Stimulated activated CD8-positive, alpha-beta memory T cell treated with anti-CD3 and anti-CD28 coated beads, Interleukin-4, amount 100 ng/mL, for 4 hours (primary cell): ENCODE measurements at places on chromosomes 6 and 20.

- no peak for DNase-seq
Observed at GRCh38 chr6:128135325-128135724, 234.5 kb upstream of the THEMIS start.

GRCh38 chr6:126831461-126831860 lies 287.0 kb upstream of the RSPO3 start:
- DNase-seq, result no peak

- no peak for DNase-seq
Observed at GRCh38 chr6:159473475-159474263, 219.4 kb downstream of the SOD2 start.

DNA sequence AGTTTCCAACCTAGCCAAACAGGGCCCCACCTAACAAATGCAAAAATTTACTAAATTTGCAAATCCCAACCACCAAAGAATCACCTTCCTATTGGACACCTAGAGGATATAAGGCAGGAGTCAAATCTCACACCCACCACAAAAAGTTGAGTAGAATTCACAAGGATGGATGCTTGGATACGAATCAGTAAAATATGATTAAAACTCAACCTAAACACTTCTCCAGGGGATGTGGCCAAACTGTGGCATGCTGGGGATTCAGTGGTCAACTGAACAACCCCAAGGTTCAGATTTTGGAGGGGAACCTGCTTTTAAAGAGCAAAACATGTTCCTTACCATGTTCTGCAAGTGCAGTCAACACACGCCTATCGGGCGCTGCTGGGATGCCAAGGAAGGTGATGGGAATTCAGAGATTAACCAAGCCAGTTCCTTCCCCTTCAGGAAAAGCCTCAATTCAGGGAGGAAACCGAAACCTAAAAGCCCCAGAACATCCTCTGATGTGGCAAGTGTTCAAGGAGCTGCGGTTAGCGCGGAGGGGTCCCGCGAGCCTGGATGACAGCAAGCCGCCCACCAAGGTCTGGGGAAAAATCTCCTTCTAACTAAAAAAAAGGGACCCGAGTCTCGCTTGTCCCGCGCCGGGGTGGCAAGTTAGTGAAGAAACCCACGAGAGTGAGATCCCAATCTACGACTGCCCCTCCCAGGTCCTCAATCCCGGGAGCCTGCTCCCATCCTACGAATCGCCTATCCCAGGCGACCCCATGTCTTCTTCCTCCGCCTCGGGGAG lies 902 bp downstream of the SAMHD1 start:
- no peak for DNase-seq

- no peak for DNase-seq
Observed at GRCh38 chr6:35754452-35755277, 17.8 kb downstream of the ARMC12 start.

DNA sequence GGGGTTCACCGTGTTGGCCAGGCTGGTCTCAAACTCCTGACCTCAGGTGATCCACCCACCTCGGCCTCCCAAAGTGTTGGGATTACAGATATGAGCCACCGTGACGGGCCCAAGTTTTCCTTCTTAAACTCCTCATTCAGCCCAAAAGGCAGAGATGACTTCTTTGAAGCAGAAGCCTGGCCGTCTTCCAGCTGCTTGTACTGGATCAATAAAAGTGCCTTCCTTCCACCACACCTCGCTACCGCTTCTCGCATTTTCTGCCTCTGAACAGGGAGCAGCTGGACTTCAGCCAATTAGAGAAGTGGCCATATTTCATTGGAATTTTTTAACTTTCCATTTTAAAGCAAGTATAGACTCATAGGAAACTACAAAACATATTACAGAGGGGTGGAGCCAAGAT lies 241.1 kb downstream of the PREX1 start:
- DNase-seq, result no peak

DNA sequence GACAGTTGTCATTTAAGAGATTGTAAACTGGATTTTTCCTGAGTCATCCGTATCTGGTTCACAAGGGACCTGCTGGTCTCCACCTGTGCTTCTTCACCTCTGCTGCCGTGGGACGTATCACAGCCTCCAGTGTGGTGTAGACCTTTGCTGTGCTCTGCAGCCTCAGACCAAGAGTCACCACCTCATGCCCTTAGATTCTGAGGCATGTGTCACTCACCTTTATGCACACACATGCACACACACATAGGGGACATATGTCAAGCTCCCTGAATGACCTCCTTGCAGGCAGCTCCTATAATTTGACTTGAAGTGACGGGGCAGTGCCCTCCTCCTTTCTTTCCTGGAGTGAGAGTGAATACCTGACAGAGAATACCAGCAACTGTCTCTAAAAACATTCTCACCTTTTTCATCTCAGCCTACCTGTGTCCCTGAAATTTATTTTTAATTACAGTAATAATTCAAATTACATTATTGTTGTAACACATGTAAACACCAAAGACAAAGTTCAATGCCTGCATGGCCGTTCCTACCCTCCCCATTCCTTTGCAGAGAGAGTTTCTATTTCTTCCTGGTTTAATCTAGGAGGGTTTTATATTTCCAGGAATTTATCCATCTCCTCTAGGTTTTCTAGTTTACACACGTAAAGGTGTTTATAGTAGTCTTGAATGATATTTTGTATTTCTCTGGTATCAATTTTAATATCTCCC lies 3.5 kb downstream of the SLC17A4 start:
- no peak for DNase-seq

DNA sequence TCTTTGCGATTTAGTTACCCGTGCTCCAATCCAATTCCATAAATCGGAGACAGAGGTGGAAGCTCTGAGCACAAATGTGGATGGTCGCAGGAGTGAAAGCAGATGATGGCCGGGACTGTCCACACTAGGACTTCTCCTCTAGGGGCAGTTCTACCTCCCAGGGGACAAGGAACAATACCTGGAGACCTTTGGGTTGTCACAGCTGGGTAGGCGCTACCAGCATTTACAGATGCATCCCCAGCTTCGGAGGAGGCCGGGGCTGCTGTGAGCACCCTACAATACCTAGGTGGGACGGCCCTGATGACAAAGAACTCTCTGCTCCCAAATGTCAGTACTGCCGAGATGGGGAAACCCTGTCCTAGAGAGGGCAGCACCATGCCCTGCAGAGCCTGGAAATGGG lies 195.9 kb upstream of the CDH4 start:
- DNase-seq, result no peak

- DNase-seq, result no peak
Observed at GRCh38 chr6:22072949-22073348, 223.9 kb downstream of the PRL start.

GRCh38 chr6:43506667-43507471 lies 3.3 kb downstream of the LRRC73 start:
- DNase-seq, result peak; percentile 68

- peak; percentile 31 for DNase-seq
Observed at GRCh38 chr20:63520934-63521601, 503 bp downstream of the PPDPF start.

GRCh38 chr20:32675223-32675975 lies 1.7 kb upstream of the C20orf203 start:
- DNase-seq, result no peak

GRCh38 chr6:133964702-133965101 lies 11.7 kb downstream of the TBPL1 start:
- no peak for DNase-seq
